ENCODE measurements at places on chromosomes 11 and 22.
A peak's percentile ranks its signal among the peaks of the same experiment; 100 is the strongest.

GRCh38 chr11:2092956-2093412, 46.2 kb downstream of the IGF2 start:
- DNase-seq = peak; percentile 36

DNA sequence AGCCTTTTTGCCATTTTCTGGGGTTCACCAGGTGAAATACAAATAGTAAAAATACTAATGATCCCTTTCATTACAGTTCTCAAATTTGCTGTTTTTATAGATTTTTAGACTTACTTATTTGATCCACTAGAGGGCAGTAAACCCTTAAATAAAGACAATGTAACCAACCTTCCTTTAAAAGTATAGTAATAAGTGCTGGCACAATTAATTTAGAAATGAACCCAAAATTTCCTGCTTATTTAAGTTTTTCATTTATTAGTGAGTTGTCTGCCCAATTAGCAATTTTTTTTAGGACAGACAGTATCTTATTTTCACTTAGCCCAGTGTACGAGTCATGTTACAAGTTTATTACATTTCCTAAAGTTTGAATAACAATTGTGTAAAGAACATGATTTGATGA, 4.7 kb downstream of the DDIAS start:
- peak; percentile 54 for DNase-seq

GRCh38 chr11:33912405-33913361, 20.8 kb upstream of the LMO2 start:
- peak; percentile 86 for DNase-seq

DNA sequence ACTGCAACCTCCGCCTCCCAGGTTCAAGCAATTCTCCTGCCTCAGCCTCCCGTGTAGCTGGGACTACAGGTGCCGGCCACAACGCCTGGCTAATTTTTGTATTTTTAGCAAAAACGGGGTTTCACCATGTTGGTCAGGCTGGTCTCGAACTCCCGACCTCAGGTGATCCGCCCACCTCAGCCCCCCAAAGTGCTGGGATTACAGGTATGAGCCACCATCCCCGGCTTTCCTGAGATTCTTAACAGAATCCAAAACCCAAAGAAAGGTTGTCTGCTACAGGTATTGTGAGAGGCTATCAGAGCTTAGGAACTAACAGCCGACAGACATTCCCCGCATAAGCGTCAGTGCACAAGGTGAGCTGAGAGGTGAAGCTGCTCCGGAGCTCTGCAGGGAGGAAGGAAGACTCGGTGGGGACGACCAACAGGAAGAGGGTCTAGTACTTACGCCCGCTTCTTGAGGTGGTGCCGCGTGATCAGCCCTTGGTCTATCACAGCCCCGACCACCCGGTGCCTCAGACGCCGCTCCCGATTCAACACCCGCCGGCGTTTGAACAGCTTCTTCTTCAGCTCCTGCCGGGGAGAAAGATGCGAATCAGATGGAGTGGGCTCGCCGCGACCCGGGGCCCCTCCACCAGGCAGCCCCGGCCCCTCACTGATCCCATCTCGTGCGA, 470 bp downstream of the C11orf98 start:
- DNase-seq = peak; percentile 48

- peak; percentile 41 for DNase-seq
Measured at GRCh38 chr11:101034076-101034475, 95.5 kb downstream of the PGR start.

DNA sequence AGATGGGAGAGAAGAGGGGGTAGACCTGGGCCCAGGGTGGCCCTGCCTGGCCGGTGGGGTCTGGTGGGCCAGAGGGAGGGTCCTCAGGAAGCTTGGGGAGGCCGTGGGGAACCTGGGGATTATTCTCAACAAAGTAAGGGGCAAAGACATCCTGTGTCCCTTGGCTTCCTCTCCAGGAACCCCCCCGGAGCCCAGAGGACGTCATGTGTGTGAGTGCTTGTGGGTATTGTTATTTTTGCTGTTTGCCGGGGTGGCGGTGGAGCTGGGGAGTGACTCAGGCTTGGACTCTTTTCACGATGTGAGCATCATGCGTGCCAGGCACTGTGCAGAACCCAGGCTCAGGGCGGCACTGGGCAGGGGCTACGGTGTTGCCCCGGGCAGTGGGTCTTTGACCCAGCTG, 982 bp upstream of the SHANK3 start:
- no peak for DNase-seq

GRCh38 chr11:25733777-25734176, 598.2 kb upstream of the ANO3 start:
- DNase-seq = peak; percentile 15

- no peak for DNase-seq
Measured at GRCh38 chr22:43824724-43825420, 12.8 kb upstream of the EFCAB6 start.

DNA sequence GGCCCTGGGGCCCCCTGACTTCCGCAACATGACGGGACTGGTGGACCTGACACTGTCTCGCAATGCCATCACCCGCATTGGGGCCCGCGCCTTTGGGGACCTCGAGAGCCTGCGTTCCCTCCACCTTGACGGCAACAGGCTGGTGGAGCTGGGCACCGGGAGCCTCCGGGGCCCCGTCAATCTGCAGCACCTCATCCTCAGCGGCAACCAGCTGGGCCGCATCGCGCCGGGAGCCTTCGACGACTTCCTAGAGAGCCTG, 992 bp downstream of the LRFN4 start:
- DNase-seq = no peak

GRCh38 chr11:127270851-127271250, 270.3 kb upstream of the KIRREL3 start:
- no peak for DNase-seq

DNA sequence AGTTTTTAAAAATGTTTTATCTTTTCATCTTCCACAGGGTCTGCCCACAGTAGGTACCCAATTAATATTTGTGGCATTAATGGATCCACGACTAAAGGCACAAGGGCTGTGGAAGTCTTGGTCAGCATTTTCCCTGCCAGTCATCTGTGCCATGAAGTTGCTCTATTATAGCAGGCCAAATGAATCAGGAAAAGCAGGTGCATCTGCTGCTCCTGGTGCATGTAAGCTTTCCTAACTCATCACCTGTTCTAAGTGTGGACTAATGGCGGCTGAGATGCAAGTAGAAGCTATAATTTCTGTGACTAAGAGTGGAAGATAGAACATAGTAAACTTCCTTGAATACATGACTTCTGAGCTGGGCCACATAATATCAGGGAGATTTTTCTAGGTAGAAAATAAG, 182.5 kb upstream of the TENM4 start:
- no peak for DNase-seq

- no peak for DNase-seq
Measured at GRCh38 chr22:28151151-28151816, 232.2 kb upstream of the PITPNB start.

DNA sequence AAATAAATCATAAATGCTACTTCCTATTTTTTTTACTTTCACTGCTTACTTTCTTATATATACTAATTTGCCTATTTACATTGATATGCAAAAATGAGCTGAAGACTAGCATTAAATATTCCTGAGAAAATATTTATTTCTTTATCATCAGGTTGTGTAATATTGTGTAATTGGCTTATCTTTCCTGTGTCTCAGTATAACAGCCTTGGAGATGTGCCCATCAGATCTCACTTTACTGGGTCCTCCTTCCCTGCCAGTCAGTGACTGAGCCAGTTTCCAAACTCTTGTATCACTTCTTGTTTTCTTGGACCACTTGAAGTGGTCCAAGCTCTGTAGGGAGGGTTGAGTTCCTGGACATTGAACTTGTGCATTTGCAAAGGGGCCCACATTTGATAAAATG, 900.0 kb downstream of the LUZP2 start:
- DNase-seq = no peak

DNA sequence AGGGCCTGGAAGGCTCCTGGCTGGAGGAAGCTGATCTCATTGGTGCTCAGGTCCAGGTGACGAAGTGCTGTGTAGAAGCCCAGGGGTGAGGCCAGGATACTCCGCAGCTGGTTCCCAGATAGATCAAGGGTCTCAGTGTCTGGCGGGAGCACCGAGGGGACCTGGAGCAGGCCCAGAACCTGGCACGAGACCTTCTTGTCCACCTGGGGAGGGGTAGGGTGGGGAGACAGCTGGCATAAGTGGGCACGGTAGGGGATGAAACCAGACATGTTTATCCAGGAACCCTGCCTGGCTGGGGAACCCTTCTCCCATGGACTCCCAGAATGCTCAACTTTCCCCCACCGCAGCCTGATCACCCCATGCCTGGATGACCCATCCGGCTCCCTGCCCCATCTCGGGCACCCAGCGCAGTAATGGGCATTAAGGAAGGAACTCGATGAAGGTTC, 9.2 kb downstream of the LRRC32 start:
- DNase-seq = no peak

GRCh38 chr11:15673408-15673831, 558.7 kb downstream of the INSC start:
- DNase-seq = no peak

DNA sequence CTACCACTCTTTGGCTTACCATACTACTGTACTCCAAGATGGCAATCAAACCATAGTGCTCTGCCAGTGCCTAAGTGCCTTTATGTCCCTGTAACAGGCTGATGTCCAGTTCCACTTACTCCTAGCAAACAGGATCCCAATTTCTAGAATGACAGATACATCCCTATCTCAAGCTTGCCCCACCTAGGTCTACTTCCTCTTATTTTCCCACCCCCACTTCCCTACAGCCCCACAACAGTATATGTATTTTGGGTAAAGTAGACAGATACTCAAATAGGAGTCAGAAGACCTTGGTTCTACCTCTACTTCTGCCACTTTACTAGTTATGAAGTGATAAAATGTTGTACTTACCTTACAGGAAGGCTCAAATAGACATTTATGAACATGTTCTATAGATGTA, 24.1 kb downstream of the SIK3 start:
- no peak for DNase-seq

DNA sequence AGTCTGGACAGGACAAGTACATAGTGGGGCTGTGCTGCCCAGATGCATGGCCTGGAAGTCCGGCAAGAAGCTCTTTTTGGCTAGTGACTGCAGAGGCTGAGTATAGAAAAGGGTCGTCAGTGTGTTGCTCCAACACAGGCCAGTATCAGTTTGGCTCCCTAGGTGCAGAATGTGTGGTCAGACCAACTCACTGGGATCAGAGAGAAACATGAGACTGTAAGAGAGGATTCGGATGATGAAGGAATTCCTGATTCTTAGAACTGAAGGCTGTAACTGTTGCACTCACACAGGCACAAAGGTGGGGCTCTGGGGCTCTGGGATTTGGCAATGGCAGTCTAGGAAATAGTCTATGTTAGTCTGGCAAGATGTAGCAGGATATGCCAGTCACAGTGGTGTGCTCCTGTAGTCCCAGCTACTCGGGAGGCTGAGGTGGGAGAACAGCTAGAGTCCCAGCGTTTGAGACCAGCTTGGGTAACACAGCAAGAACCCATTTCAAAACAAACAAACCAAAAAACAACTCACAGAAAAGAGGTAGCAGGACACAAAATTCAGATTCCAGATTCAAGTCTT, 11.1 kb upstream of the UPB1 start:
- DNase-seq = no peak

GRCh38 chr11:86374586-86374985, at the start of gene CCDC81:
CCDC81 (plus strand) TSS chr11:86374887; CDS start chr11:86375164, 277 bp downstream.
- peak; percentile 16 for DNase-seq

DNA sequence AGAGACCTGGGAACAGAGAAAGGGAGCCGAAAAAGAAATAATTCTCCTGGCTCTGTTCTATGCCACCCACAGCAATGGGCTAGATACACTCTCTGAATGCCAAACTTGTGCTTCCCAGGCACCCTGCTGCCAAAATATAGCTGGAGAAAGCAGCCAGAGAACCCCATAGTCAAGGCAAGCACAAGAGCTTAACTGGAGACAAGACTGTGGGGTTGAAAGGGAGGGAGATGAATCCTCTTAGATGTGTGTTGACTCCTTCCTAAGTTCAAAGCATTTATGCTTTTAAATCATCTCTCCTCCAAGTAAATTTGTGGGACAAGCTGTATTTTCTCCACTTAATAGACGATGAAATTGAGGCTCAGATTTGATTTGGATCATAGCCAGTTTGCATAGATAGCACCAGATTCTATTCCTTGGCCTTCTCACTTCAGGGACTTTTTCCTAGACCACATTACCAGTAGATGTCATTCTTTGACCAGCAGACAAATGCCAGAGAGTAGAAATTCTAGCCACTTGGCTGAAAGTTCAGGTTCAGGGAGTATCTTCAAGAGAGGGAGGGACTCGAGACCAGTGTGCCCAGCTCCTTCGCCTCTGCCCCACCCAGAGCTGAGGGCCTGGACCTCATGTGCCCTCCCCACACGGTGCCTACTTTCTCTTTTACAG, 16.5 kb upstream of the ETS1 start:
- peak; percentile 22 for DNase-seq

DNA sequence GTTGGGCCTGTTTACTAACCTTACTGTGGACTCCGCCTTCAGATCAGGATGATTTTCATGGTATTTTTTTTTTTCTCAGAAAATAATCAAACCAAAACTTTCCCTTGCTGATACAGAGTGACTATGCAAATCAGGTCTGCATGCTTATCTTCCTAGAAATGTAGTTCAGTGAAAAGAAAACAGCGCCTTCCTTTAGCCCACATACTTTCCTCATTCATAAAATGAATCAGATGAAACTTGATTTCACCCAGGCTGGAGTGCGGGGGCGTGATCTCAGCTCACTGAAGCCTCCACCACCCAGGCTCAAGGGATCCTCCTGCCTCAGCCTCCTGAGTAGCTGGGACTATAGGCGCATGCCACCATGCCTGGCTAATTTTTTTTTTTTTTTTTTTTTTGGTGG, 26.0 kb downstream of the ZNRF3 start:
- DNase-seq = peak; percentile 34

- DNase-seq = peak; percentile 73
Measured at GRCh38 chr11:73314117-73314961, 6.3 kb downstream of the ARHGEF17 start.

DNA sequence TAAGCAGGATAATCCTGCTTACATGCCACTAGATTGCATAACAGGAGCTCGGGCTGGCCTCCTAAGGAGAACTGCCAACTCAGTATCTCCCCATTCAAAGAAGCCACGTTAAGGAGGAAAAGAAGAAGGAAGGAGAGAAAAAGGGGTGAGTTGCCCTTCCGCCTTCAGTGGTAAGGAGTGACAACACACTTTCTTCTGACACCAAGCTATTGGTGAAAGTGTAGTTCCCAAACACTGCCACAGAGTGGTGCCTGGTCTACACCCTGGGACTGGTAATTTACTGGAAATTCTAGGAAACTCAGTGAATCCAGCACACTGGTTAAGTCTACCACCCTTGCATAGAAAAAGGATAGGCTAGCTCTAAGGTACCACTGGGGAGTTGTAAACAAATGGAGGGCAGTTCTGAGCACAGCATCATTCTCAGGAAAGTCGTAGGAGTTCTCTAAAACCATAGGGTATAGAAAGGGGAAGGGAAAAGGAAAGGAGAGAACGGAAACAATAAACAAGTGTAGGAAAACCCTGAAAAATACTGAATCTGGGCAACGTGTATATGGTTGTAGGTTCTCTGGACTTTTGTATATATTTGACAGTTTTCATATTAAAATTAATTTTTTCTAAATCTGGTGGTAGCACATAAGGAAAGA, 58.2 kb downstream of the RRAS2 start:
- peak; percentile 89 for DNase-seq

- peak; percentile 13 for DNase-seq
Measured at GRCh38 chr11:90113541-90113940, 20.9 kb upstream of the NAALAD2 start.

All from fibroblast of pulmonary artery (primary cell).